ENCODE measurements at places on chromosomes 6 and 20.

DNA sequence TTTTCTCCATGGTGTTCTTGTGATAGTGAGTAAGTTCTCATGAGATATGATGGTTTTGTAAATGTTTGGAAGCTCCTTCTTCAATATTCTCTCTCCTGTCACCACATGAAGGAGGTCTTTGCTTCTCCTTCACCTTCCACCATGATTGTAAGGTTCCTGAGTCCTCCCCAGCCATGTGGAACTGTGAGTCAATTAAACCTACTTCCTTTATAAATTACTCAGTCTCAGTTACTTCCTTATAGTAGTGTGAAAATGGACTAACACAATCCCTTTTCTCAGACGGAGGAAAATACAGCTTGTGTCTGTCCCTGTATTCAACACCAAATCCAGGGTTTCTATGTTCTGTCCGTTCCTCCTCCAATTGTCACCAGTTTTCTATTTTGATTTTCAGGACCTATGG lies 181.0 kb downstream of the ALDH8A1 start:
- no peak for DNase-seq

GRCh38 chr20:59616306-59616705 lies 12.0 kb downstream of the PHACTR3 start:
- no peak for DNase-seq

GRCh38 chr6:90739339-90739738 lies 152.5 kb upstream of the MAP3K7 start:
- DNase-seq = no peak

DNA sequence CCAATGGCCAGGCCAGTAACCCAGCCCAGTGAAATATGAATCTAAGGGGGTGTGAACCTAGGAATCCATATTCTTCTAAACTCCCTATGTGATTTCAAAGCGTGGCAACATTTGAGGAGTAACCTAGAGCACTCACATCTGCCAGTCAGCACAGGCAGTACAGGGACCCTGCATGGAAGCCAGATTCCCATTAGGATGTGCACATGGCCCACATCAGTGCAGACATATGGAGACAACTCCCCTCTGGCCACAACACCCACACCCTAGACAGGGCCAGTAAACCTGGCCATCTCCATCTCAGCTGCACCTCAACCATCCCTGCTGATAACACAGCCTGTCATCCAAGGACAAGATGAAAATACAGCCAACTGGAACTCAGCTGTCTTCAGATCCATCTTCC lies 56.5 kb downstream of the KIF16B start:
- DNase-seq = no peak
